Smooth muscle cell of the brain vasculature (primary cell): ENCODE measurements at places on chromosomes 5 and 9.

- DNase-seq, result no peak
Measured at GRCh38 chr5:180990086-180990881, 1.6 kb downstream of the BTNL3 start.

DNA sequence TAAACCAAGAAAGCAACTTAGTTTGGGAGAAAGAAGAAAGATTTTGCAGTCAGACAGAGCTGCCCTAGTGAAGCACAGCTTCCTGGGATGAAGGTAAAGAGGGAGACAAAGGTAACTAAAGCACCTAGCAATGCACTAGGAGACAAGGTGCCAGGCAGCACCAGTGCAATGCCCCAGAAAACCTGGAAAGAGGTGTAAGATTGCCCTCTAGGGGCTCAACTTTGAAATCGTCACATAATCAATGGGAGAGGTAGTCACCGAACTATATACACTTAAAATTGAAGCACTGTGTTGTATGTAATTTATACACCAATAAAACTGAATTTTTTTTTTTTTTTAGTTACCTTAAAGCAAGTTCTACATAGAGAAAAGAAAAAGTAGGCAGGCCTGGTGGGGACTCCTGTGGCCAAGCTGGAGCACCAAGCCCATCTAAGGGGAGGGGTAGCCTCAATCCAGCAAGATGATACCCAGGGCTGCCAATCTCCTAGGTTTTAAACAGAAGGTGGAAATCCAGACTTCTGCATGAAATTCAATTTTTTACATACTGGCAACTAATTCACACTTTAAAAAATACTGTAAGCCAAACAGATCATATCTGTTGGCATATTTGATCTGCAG lies 48.2 kb downstream of the CDK5RAP2 start:
- DNase-seq, result no peak

DNA sequence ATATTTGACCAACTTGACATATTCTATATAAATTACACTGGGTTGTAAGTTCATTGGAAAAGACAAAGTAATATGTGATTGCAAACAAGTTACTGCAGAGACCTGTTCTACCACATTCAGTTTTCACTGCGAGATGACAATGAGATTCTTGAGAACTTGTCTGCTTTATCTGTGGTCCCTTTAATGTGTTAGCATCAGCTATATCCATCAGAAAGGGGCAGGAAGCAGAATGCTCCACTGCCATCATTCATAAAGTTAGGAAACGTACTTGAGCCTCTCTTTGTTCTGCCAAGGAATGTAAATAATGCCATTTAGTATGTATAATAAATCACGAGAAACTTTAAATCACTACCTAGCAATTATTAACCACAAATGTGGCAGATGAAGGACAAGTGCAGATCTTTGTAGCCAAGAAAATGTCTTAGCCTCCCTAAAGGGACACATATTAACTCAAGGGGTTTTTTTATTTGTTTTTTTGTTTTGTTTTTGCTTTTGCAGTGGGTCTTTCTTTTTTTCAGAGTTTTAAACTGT lies 59.4 kb downstream of the GIN1 start:
- DNase-seq, result no peak

DNA sequence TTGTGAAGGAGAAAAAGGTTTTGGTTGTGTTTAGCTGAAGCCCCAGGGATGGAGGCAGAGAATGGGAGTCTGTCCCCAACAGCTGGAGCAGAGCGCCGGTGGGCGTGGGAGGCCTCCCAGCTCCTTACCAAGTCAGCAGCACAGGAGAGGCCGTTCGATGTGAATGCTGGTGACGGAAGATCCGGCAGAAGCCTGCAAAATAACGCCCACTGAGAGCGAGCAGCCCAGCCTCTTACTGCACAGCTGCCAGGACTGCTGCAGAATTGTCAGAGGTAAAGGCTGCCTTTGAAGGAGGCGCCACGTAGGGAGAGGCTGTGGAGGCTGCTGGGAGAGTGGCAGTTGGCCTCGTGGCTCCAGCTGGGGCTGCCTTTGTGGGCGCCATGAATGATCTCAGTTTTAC lies 26.2 kb downstream of the ANGPTL2 start:
- no peak for DNase-seq

GRCh38 chr9:112007575-112008240 lies 111.1 kb downstream of the UGCG start:
- DNase-seq, result no peak

DNA sequence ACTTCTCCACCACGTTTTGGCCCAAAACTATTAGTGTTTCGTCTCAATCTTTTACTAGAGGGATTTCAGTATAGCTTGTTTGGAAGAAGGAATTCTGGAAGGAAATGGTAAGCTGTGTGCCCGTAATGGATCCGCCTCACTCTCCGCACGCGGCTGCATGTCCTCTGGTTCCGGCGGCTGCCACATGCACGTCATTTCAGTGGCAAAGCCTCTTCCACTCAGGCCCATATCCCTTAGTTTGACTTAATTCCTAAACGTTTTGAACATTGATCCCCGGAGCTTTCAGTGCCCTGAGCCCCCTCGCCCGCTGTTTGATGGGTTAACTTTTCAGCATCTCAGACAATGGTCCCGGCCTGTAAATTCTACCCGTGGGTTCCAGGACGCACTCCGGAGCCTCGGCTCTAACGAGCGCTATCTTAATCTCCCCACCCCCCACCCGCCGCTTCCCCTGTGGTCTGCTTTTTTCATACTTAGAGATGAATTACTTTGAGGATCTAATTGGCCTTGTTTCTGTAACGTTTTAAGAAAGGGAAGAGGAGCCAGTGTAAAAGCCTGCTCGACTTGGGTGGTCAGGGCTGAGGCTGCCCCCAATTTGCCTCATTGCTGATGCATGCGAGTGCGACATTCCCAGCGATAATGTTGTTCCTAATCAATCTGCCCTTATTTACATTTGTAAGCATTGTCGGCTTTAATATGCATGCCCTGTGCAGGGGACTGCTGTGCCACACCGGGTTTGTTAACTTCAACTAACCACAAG lies 4.6 kb downstream of the PTCH1 start:
- DNase-seq, result no peak

- DNase-seq, result no peak
Measured at GRCh38 chr5:65821966-65822365, 100.0 kb downstream of the NLN start.

- no peak for DNase-seq
Measured at GRCh38 chr5:43609752-43610151, 6.8 kb downstream of the NNT start.

DNA sequence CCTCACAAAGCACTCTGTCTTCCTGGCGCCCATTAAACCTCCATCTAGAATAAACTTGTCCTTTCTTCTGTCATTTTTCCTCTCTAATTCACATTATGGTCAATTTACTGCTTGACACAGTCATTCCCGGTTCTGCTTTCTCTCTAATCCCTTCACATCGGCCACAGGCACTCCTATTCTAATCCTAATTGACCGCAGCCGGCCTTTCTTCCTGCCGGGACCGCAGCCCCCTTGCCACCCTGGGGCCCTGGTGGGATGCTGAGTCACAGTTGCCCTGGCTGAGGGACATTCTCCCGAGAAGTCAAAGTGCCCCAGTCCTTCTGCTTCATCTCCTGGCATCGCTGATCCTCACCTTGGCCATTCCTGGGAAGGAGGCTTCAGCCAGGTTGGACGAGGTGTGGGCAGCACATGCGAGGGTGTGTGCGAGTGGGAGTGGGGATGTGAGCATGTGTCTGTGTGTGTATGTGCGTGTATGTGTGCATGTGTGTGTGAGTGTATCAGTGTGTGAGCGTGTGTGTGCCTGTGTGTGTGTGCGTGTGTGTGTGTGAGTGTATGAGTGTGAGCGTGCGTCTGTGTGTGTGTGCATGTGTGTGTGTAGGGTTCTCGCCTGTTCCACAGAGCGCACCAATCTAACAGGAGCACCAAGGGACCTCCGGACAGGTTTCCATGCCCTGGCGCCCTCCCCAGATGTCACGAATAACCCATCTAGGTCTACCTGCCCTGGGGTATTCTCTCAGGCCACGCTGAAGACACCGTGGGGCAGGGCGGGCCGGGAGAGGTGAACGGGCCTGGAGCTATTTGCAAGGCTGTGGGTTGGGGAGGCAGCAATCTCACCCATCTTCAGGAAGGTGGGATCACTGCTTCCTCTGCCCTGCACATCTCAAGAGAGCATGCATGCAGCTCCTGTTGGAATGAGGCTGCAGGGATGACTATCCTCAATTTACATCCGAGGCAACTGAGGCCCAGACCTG lies 191.2 kb downstream of the PAX5 start:
- DNase-seq, result no peak

GRCh38 chr9:133528876-133529241 lies 4.1 kb upstream of the MYMK start:
- no peak for DNase-seq

GRCh38 chr9:137085920-137086530 lies 760 bp upstream of the MAN1B1 start:
- no peak for DNase-seq

- DNase-seq, result no peak
Measured at GRCh38 chr9:125757834-125758233, 10.7 kb downstream of the PBX3 start.

DNA sequence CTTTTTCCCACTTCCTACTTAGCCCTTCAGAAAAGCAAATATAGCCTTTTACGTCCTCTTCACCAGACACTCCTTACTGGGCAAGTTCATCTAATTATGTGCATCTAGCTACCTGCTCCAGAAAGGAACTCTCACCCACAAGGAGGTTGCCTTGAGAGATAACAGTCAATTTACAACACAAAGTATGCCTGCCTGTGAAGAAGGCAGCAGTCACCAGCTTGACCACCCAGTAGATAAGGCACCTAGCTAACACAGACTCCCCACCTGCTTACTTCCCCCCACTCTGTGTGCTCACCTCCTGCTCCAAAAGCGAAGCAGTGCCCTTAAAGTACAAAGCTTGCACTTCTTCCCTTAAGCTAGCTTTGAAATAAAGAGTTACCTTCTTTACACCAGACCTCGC lies 111.7 kb upstream of the MRPS30 start:
- no peak for DNase-seq

- DNase-seq, result no peak
Measured at GRCh38 chr9:38423973-38424843, at the start of gene IGFBPL1. IGFBPL1 (minus strand) TSS chr9:38424454; CDS start chr9:38424424, 30 bp downstream.

DNA sequence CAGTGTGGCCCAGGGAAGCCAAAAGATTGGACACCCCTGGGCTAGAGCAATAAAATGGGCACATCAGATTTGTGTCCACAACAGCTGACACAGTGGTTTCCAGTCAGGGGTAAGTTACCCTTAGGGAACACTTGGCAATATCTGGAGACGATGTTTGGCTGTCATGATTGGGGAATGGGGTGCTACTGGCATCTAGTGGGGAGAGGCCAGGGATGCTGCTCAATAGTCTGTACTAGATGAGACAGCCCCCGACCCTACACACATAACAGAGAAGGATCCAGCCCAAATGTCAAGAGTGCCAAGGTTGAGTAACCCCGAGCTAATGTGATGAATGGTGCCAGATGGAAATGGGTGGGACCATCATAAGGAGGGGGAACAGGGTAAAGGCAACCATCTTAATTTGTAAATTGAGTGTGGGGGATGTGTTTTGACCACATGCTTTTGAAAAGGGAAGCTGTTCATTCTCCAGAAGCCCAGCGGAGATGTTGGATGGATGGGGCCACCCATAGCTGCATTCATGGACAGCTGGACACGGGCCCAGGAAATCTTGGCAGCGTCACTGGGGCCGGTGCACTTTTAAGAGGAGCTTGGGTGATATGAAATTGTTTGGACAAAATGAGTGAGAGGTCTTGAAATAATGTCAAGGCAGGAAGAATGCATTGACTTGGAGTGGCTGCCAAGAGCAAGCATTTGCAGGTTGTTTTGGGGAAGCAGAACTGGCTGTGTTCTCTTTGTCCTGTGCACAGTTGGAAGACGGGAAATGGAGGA lies 33.4 kb downstream of the SYK start:
- DNase-seq, result no peak

DNA sequence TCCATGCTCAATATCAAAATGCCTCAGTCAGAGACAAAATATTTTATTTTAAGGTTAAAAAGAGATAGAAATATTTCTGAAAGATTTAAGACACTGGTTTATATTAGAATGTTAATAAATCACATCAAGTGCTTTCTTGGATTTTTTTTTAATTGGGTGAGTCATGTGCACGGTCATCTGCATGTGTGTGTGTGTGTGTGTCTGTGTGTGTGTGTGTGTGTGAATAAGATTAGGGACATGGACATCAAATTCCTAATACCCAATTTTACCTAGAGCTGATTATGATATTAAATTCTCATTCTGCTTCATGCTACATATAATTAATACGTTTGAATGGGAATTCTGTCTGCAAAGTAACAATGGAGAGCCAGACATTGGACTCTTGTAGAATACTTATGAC lies 122.9 kb downstream of the BASP1 start:
- DNase-seq, result no peak

- no peak for DNase-seq
Measured at GRCh38 chr5:116799401-116799800, 224.8 kb upstream of the SEMA6A start.
